Endodermal cell (in vitro differentiated cells): ENCODE measurements at places on chromosomes 7 and 10.
A peak's percentile ranks its signal among the peaks of the same experiment; 100 is the strongest.

- DNase-seq: no peak
These were observed 1224.2 kb upstream of the SORCS1 start for GRCh38 chr10:108388706-108389105.

- no peak for DNase-seq
These were observed 25.9 kb downstream of the PRKG1 start for GRCh38 chr10:51100221-51100620.

DNA sequence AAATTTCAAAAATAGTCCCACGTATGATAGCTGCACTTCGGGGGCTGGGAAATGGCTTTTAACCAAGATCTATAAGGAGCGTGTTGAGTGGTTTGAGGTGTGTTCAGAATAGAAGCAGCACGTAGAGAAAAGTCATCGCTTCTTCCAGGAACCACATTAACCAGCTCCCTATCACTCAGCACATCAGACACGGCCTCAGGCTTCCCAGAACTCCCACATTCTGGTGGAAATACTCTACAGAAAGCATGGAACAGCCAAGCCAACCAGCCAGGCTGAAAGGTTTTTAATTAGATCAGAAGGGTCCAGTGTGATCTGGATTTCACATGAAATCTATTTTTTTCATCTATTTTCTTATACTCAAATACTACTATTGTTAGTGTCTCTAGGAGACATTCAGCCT is 231.5 kb upstream of the NRP1 start:
- no peak for DNase-seq

DNA sequence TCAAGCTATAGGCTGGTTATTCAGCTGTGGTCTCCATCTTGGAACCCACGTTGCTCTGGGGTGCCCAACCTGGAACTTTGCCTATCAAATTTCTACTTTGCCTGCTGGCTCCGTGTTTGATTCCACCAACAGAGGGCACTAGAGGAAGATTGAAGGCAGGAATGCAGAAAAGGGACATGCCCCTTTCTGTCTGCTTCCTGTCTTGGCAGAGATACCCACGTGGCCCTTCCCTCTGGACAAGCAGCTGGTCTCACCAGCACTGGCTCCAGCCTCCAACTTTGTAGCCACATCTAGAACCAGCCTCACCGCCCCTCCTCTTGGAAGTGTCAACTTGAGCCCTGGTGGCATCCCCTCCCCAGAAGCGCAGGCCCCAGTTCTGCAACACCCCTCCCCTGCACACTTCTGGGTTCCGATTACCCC is 52.1 kb upstream of the ZNF438 start:
- peak; percentile 86 for DNase-seq

DNA sequence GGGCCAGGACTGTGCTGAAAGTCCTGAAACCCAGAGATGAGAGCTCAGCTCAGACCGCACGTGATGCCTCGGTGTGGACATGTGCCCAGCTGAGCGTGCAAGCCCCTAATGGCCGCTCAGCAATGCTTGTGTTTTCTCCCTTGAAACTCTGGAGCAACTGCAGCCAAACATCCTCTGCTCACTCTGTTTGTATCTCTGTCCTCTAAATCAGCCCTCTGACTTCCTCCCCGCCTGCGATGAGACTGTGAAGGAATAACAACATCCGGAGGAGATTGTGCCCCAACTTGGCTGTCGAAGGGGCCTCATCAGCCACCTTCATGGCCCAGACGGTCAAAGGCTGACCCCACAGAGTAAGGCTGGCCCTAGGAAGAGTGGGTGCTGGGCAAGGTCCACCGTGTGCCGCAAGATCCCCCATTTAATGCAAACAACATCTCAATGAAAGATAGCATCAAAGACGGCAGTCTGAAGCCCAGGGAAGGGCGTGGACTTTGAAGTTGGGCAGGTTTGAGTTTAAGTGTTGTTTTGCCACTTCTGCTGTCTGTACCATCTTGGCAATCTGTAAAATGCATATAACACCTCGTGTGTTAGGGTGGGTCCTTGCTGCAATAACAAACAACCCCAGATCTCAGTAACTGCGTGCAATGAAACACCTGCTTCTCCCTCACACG is 39.9 kb downstream of the CALML3 start:
- peak; percentile 29 for DNase-seq

DNA sequence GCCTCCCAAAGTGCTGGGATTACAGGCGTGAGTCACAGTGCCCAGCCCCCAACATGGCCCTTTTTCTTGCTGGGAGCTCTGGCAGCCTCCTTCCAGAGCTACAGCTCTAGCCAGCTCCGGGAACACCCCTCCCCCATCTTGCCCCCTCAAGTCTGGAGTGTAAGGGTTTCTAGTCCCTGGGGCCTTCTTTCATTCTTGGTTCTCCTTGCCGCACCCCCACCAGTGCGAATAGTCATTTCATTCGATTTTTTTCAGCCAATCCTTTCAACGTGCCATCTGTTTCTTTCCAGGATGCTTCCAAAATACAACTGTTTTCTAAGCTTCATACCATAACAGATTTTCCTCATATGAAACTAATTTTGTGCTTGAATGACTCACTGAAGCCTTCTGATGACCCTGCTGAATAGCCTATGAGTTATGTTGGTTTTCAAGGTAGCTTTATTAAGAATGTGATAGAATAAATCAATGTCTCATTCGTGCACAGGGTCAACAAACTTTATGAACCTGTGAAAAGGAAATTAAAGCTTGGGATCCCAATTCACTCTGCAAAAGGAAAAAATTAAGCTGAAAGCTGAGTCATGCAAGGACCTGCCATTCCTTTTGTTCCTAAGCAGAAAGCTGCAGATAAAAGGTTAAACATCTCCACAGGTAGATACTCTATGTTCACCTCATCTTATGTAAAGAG is 38.6 kb downstream of the CDC14C start:
- peak; percentile 44 for DNase-seq

GRCh38 chr7:132275416-132276233 is 300.6 kb downstream of the PLXNA4 start:
- DNase-seq: no peak

- no peak for DNase-seq
These were observed 6.5 kb downstream of the CBX3 start for GRCh38 chr7:26208040-26208439.

GRCh38 chr10:95295031-95295755 is 4.4 kb upstream of the PDLIM1 start:
- DNase-seq: peak; percentile 88

GRCh38 chr10:7320072-7320471 is 90.8 kb downstream of the SFMBT2 start:
- DNase-seq: no peak

GRCh38 chr7:1080252-1080920 is 7.5 kb upstream of the GPER1 start:
- DNase-seq: no peak

DNA sequence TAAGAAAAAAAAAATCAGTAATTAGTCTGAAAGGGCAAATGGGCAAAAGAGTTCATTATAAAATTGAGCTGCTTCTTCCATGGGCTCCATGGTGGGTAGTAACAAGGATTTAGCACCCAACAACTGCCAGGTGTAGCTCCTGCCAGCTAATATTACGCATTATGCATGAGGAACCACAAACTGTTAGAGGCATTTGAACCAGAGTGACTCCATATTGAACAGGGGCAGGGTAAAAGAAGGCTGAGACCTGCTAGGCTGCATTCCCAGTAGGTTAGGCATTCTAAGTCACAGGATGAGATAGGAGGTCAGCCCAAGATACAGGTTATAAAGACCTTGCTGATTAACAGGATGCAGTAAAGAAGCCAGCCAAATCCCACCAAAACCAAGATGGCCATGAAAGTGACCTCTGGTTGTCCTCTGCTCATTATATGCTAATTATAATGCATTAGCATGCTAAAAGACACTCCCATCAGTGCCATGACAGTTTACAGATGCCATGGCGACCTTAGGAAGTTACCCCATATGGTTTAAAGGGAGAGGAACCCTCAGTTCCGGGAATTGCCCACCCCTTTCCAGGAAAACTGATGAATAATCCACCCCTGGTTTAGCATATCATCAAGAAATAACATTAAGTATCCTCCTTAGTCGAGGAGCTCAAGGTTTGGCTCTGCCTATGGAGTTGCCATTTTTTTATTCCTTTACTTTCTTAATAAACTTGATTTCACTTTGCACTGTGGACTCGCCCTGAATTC is 8.7 kb upstream of the PAPSS2 start:
- DNase-seq: no peak

GRCh38 chr7:2621948-2622640 is 9.7 kb upstream of the TTYH3 start:
- DNase-seq: peak; percentile 91

DNA sequence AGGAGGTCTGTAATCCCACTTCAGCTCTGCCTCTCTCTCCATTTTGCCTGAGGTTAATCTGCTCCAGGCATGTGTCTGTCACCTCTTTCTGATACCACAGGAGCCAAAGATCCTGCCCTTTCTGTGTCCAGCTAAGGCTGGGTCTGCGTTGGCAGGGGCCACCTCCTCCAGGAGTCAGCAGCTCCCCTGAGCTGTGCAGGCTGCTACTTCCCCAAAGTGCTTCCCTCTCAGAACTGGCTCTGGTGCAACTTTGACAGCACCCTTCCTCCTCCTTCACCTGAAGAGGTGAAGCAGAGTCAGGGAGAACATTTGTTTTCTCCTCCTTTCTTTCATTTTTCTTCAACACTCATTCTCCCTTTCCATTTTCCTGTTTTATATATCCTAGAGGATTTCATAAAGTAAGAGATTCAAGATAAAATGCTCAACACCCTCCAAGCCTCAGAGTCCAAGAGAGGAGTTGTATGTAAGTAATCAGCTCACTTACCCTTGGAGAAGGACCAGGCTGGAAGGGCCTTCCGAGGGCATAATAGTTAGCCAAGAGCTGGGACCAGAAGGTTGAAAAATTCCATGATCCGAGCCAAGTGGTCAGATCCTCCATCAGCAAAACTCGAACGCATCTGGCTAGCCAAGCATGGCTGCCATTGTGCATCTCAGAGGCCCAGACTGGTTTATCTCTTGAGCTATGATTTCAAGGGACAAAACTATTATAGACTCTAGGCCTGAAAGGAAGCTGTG is 257.3 kb downstream of the PTEN start:
- DNase-seq: no peak

DNA sequence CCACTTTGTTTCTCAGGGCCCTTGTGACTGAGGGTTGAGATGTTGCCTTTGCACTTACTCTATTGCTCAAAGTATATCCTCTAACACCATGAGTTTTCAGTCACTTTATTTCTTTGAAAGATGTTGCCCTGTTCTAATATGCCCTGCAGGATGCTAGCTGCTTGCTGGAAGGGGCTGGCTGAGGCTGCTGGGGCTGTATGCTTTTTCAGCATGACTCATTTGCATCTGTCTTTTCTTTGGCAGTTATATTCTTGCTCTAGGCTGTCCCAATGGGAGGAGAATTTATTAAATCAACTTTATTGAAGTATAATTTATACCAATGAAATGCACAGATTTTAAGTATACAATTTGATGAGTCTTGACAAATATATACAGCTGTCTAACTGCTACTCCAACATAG is 157.7 kb downstream of the PLPP4 start:
- no peak for DNase-seq

DNA sequence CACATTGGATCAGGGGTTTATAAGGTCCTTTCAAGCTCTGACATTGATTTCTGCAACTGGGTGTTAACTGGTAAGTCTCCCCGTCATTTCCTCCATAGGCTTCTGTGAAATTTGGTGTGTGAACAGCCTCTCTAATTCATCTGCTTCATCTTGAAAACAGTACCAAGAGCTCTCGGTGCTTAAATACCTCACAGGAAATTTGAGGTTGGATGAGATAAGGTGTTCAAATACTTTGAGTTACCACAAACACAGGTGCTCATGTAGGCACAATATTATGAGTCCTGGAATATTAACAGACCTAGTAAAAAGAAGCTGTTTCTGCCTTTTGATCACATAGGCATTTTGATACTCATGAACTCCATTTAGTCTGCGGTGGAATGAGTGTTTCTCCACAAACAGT is 85.2 kb downstream of the RTKN2 start:
- no peak for DNase-seq

- peak; percentile 81 for DNase-seq
These were observed 739 bp upstream of the MEST start for GRCh38 chr7:130490888-130491804.

DNA sequence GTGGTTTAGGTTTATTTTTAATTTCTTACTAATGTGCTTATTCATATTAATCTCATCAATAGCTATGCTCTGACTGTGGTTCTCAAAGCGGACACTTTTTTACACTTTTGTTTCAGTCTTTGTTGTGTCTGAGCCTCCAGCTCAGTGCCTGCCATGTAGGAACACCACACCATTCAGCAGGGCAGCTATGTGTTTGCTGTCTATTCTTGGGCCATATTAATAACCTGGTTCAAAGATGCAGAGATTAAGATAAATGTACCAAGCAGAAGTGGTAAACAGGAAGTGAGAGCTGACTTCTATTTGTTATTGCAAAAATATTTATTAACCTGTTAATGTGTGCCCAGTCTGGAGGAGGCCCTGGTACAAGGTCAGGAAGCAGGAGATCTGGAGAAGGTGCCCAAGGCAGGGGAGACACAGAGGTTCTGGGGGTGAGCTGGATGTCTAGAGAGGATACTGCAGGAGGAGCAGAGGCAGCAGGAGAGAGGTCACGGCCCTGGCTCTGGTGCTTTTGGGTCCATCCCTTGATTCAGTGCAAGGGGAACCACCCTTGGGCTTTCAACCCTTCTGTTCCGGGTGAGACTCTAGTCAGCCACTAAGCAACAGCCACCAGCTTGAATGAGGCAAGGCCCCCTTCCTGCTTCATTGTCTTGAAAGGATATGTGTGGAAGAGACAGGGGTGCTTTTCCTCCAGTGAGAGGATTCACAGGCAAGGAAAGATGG is 1.9 kb downstream of the TBXAS1 start:
- DNase-seq: no peak

- no peak for DNase-seq
These were observed 88.4 kb downstream of the FAS start for GRCh38 chr10:89078724-89079672.

GRCh38 chr10:36373424-36374096 is 731.5 kb upstream of the FZD8 start:
- peak; percentile 59 for DNase-seq

GRCh38 chr7:158682456-158682855 is 22.1 kb downstream of the NCAPG2 start:
- DNase-seq: no peak

- no peak for DNase-seq
These were observed 49.0 kb downstream of the SPOCK2 start for GRCh38 chr10:72039377-72039776.

- DNase-seq: no peak
These were observed 64.3 kb upstream of the ANTXRL start for GRCh38 chr10:46222364-46222935.

DNA sequence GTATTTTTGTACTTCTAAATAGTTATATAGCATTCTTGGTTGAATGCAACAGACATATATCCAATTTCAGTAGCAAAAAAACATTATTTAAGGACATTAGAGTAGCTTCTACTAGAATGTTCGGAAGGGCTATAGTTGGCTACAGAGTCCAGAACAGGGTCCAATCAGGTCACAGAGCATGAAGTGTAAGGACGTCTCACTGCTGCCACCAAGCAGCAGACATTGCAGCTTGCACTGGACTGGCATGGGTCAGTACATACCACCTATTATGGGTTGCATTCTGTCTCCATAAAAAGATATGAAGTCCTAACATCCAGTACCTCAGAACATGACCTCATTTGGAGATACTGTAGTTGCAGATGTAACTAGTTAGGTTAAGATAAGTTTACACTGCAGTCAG is 87.3 kb downstream of the LHFPL3 start:
- DNase-seq: no peak
